ENCODE measurements at places on chromosomes 1 and 21.

- no peak for DNase-seq
These were observed 34.6 kb upstream of the COX20 start for GRCh38 chr1:244800821-244801220.

DNA sequence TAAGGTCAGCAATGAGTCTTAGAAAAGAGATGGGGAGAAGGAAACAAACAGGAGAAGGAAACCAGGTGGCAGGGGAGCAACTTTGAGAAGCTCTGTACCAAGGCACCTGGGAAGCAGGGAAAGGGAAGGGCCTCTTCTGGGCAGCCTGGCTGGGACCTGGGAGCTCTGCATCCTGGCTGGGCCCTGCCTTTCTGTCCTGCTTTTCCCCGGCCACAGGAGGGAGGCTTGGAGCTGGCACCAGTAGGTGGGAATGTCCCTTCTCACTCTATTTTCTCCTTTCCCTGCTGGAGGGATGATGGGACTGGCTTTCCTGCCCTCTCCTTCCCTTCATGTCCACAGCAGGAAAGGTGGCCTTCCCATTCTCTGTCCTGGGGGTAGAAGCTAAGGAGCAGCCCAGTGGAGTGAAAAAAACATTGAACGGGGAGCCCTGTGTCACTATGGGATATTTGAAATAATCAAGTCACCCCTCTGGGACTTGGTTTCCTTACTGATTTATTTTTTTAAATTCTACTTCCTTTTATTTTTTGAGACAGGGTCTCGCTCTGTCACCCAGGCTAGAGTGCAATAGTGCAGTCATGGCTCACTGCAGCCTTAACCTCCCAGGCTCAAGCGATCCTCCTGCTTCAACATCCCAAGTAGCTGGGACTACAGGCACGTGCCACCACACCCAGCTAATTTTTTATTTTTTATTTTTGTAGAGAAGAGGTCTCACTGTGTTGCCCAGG is 5.1 kb upstream of the NES start:
- DNase-seq: no peak

DNA sequence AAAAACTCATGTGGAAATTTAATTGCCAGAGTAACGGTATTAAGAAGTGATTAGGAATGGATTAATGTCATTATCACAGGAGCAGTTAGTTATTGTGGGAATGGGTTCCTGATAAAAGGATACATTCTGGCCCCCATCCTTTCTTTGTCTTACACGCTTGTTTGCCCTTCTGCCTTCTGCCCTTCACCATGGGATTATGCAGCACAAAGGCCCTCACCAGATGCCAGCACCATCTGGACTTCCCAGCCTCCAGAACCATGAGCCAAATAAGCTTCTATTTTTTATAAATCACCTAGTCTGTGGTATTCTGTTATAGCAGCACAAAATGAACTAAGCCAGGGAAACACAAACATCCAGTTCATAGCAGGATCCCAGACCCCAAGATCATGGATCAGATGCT is 33.9 kb upstream of the POU2F1 start:
- no peak for DNase-seq

DNA sequence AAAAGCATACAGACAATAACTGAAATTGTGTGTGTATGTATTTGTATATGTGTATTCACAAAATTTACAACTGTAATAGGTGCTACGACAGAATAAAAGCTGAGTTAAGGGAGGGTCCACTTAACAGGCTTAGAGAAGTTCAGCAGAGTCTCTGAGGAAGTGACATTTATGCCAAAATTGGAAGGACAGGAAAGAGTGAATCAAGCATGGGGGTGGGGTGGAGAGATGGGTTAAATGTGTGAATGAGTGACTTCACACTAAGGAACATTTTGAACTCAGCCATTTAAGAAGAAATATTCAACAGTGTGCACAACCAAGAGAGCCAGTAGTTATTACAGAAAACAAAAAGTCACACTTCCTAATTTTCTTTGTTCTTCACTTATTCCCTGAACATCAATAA is 53.8 kb upstream of the RGS1 start:
- DNase-seq: no peak

DNA sequence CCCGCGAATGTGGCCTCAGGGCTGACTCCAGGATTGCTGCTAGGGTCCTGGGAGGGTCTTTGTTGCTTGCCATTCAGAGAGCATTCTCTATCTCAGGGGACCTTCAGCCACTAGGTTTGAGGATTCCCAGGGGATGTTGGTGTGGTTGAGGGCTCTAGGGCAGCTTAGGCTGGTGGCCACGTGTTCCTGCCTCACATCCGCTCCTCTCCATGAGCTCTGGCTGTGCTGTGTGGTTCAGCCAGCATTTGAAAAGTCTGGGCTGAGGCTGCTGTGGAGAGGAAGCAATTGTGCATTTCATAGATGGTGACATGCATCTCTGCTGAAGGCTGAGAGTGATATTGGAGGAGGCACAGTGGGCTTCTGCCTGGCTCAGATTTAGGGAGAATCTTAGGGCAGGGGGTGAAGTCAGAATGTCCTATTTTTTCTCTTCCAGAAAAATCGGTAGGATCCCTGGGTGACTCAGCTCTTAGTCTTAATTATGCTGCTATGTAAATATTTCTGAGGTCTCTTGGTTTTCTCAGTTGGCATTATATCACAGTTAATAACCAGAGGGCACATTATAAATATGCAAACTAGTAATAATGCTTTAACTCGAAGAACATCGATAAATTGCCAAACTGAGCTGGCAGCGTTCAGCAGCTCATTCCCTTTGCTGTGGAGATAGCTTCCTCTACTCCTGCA is 182.3 kb downstream of the CAMTA1 start:
- DNase-seq: no peak

- DNase-seq: no peak
These were observed 43.9 kb upstream of the LYST start for GRCh38 chr1:235910357-235911299.

GRCh38 chr1:227764019-227764391 is 28.8 kb downstream of the SNAP47 start:
- DNase-seq: no peak

DNA sequence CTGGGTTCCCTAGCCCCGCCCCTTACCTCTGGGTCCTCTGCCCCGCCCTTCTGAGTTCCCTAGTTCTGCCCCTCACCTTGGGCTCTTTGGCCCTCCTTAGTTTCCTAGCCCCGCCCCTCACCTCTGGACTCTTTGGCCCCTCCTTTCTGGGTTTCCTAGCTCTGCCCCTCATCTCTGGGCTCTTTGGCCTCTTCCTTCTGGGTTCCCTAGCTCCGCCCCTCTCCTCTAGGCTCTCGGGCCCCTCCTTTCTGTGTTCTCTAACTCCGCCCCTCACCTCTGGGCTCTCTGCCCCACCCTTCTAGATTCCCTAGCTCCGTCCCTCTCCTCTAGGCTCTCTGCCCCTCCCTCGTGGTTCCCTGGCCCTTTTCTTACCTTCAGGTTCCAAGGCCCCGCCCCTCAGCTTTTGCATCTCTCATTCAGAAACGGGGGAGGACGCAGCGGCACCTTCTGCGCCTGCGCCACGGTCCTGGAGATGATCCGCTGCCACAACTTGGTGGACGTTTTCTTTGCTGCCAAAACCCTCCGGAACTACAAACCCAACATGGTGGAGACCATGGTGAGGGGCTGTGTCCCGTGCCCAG is 88.5 kb downstream of the PTPRU start:
- DNase-seq: no peak

GRCh38 chr1:228313536-228314277 is 92.9 kb downstream of the TRIM11 start:
- no peak for DNase-seq

GRCh38 chr1:12634696-12635202 is 9.1 kb upstream of the AADACL4 start:
- no peak for DNase-seq

DNA sequence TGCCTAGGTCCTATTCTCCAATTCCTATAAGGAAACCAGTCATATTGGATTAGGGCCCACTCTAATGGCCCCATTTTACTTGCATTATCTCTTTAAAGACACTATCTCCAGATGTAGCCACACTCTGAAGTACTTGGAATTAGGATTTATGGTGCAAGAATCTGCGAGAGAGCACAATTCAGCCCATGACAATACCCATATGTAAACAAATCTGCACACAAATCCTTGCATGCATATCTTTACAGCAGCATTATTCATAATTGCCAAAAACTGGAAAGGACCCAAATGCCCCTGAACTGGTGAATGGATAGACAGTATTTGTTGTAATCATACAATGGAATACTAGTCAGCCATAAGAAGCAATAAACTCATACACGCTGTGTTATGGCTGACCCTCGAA is 229.8 kb upstream of the ADAMTS5 start:
- DNase-seq: no peak

DNA sequence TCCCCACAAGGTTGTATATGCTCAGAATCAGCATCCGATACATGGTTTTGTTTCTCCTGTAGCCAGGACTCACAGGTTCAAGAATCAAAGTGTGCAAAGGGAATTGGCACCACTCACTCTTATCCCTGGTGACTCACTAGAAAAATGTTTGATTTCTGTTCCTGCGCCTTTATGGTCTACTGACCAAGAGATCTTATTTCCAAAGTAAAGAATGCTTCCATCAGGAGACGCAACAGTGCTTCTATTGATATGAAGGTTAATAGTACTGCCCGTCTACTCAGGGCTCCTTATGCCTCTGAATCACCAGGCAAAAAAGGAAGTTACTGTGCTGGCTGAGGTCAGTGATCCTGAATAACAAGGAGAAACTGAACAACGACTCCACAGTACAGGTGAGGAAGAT is 1392.0 kb upstream of the PRMT6 start:
- no peak for DNase-seq

GRCh38 chr1:167450843-167451242 is 67.5 kb downstream of the CD247 start:
- DNase-seq: no peak

DNA sequence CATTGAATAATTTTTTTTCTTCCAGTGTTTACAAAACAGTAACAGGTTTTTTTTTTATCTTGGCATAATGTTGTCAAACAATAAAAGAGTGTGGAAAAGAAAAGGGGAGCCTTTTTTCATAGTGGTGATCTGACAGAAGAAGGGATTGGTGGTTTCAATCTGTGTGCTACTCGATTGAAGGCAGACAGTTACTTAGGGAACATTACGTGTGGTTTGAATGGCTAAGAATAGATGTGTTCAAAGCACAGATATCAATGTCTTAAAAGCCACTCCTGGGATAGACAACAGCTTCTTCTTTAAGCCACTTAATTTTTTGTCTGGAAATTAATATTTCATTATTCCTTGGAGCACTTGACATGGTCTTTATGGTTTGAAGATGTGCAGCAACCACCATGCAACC is 558.6 kb upstream of the ADGRL2 start:
- DNase-seq: no peak

All from stimulated activated CD4-positive, alpha-beta T cell treated with anti-CD3 and anti-CD28 coated beads, TNF-alpha, amount 100 ng/mL, for 24 hours (primary cell).